ENCODE measurements at places on chromosomes 1 and 21. TPM values are rescaled to one million over a fixed set of nuclear protein-coding genes. Genes with fewer than 3 reads are reported as not detected.

GPR161 gene
- total RNA-seq, result 0.53 TPM

PKLR gene
- not detected for total RNA-seq

SDF4 gene
- 144 TPM for total RNA-seq

ADORA3 gene
- not detected for total RNA-seq

SLC1A7 gene
- not detected for total RNA-seq

ADGRL4 gene
- not detected for total RNA-seq

FAM43B gene
- total RNA-seq, result not detected

NGF gene
- not detected for total RNA-seq

GSTM1 gene
- total RNA-seq, result 129 TPM

Measured in activated naive CD4-positive, alpha-beta T cell treated with anti-CD3 and anti-CD28 coated beads, Interleukin-2, amount 50 U/mL, for 72 hours (primary cell).